Substantia nigra (tissue), 51 donors: ENCODE measurements at places on chromosomes 3 and 15.

GRCh38 chr15:82168296-82168695 is 94.2 kb downstream of the EFL1 start:
- no peak for DNase-seq

- DNase-seq: no peak
Observed at GRCh38 chr3:107239703-107240102, 137.5 kb upstream of the CCDC54 start.

- DNase-seq: no peak
Observed at GRCh38 chr15:62472616-62473299, 307.7 kb upstream of the C2CD4B start.

- DNase-seq: no peak
Observed at GRCh38 chr3:61460636-61461035, 100.7 kb upstream of the PTPRG start.

- no peak for DNase-seq
Observed at GRCh38 chr3:155185631-155186071, 105.5 kb downstream of the MME start.

DNA sequence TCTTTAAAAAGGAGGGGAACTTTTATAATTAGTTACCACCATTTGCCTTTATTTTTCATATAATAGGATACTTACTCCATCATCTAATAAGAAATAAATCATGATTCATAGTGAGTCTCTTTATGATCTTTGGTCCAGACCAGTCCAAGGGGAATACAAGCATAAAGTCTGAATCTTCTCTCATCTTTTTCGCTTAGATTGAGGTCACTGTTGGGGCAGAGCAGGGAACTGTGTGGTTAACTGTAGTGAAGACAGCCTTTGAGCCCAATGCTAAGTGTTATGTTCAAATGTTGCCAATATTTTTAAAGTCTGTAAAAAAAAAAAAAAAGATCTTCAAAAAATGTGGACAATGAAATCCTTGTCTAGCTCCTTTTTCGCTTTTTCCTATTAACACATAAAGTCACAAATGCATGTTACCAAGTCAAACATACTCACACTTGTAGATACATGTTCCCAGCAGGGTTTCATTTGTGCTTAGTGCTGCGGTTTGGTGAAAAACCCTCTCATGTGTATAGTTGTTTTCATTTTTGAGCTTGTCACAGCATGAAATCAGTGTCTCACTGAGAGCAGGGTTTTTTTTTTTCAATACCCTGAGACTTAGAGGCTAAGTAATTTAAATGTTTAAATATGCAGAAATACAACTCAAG is 72.1 kb downstream of the EPHA3 start:
- no peak for DNase-seq

DNA sequence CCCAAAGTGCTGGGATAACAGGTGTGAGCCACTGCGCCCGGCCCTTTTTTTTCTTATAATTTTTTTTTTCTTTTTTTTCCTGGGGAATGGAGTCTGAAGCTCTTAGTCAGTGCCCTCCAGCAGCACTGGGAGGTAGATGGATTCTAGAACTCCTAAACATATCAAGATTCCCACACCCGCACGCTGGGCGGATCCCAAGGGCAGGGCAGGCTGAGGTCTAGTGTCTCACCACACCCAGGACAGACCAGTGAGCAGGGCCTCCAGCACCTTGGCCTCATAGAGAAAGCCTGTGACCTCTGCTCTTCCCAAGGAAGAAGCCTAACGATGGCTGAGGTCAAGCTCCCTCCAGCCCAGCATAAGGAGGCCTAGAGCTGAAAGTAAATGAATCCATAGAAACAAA is 153.7 kb upstream of the MEF2A start:
- no peak for DNase-seq

DNA sequence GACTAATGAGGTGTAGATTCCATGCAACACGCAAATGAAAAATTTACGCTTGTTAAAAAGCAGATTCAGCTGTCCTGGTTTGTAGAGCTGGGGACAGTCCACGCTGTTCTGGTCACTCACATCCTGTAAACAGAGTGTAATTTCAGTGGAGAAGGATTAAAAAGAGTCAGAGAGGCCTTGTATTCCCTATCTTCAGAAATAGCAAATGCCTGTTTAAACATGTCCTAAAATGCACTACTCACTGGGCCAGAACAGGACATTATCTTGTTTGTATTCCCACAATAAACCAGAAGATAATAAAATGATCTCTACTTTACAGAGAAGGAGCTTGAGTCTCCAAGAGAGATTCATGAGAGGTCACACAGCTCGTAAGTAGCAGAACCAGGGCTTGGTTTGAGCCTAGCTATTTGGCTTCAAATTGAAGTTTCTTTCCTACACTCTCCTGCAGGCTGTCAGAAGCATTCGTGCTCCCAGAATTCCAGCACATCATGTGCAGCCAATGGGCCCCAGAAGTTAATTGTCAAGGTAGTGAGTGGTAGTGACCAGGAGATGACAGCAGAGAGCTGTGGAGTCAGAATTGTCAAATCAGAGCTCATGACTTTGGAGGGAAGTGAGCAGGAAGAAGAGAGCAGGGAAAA is 242.5 kb downstream of the ATP8B4 start:
- no peak for DNase-seq

DNA sequence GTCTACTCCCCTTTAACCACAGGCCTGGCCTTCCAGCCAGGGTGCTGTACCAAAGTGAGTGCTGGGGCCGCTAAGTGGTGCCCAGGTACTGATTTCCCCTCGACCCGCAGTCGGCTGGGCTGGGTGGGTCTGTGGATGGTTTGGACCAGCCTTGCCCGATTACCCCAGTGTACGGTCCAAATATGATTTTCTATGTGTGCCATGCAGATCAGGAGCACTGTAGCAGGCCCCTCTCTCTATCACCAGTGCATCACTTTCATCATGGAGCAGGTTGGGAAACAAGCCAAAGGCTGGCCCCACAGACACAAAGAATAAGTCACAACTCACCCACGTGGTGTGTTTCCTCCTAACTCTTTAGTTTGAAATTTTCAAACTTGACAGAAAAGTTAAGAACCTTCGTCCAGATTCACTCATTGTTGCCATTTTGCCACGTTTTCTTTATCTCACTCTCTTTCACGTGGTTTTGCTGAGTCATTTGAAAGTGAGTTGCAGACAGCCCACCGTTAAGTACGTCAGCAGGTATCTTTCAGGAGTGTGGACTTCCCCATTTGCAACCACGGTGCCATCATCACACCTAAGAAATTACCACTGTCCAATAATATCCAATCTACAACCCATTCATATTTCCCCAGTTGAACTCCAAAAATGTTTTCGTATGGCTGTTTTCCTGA is 37.0 kb downstream of the ZNF710 start:
- no peak for DNase-seq

DNA sequence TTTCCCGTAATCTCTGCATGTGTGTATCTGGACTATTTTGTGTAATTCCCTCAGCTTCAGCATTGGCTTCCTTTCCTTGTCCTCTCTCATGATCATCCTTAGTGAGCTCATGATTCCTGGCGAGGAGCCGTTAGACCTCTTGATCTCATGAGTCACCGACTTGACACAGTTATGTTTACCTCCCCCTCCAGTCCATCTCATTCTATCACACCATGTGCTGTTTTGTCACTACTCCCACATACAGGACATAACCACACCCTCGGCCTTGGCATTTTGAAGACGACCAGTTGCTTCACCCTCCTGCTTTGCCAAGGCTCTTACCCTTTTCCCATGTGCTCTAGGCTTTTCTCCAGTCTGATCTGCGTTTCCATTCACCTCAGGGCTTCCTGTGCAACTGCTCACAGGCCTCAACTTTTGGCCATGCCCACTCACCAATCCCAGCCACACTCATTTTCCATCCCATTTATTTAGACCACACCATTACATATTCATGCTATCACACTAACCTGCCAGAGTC is 41.5 kb downstream of the CP start:
- no peak for DNase-seq

GRCh38 chr15:74631935-74632560 is 16.4 kb downstream of the CLK3 start:
- no peak for DNase-seq

GRCh38 chr3:72255791-72256559 is 471.0 kb upstream of the PROK2 start:
- DNase-seq: peak; percentile 41

- no peak for DNase-seq
Observed at GRCh38 chr15:60161704-60162103, 157.6 kb downstream of the FOXB1 start.

DNA sequence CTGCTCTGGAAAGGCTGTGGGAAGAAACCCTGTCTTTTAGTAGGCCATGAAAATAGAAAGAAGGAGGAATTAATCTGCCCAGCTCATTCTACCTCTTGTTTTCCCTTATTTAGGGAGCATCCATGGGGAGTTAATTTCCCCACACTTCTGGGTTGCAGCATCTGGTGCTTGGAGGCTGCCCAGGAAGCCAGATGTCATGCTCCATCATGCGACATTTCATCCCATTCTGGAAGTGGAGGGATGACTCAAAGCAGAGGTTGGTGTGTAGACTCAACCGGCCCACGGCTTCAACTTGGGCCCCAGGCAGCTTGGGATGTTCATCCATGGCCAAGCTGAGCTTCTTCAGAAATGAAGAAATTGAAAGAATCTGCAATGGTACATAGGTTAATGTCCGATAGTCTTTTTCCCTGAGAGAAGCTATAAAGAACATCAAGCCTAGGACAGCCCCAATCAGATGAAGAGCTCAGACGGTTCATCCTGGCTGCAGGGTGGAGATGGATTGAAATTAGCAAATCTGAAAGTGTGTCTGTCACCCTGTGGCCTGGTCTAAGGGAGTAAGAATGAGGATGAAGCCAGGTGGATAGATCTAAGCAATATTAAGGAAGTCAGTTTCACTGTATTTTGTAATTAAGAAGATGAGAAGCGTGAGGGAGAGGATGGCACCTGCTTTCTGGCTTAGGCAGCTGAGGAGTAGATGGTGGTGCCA is 24.5 kb upstream of the PROK2 start:
- no peak for DNase-seq

DNA sequence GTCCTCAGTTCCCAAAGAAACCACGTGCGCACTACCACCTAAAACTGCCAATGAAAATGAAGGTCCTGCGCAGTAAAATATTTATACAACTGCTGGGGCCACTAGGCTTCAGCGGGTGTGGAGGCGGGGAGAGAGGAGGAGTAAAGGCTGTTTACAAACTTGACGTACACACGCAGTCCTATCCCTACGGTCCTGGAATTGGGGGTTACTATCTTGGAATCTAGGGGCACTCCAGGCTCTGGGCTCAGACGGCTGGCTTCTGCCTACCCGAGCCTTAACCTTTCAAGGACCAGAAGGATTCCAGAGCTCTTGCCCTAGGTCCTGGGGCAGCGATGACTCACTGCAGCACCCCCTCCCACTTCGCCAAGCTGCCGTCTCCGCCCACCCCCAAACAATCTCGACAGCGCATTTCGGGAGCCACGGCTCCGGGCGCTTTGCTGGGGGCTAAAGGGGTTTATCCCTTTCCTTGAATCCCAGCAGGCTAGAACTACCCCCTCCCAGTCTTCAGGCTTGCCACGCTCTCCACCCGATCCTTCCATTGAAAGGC is 3.0 kb downstream of the ADAMTS9 start:
- no peak for DNase-seq

DNA sequence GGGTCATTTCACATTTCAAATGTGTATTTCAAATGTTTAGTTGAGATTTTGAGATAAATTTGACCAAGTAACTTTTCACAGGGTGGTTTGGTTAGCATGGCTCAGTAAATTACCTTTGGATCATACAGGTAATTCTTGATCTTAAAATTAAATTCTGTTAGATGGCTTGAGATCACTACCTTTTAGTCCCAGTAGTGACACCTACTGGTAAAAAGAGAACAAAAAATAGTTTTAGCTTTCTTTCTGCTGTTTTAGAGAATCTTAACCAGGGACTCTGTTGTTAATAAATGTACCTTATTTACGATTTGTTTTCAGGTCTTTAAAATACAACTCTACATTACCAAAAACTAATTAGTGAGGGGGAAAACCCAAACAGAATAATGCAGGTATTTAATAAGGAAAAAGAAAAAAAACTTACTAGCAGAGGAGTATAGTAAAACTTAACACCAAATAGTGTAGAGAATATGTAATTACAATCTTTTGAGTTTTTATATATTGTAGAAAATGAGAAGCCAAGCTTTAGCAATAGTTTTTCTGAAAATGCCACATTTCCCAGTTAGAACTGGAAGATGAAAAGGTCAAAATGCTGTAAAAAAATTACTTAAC is 620.3 kb upstream of the AGTR1 start:
- no peak for DNase-seq
